ENCODE measurements at places on chromosomes 5 and 9.

- no peak for DNase-seq
Measured at GRCh38 chr9:130770679-130771442, 64.2 kb upstream of the ABL1 start.

GRCh38 chr9:75027187-75028107 is 646 bp downstream of the CARNMT1 start:
- DNase-seq, result no peak

DNA sequence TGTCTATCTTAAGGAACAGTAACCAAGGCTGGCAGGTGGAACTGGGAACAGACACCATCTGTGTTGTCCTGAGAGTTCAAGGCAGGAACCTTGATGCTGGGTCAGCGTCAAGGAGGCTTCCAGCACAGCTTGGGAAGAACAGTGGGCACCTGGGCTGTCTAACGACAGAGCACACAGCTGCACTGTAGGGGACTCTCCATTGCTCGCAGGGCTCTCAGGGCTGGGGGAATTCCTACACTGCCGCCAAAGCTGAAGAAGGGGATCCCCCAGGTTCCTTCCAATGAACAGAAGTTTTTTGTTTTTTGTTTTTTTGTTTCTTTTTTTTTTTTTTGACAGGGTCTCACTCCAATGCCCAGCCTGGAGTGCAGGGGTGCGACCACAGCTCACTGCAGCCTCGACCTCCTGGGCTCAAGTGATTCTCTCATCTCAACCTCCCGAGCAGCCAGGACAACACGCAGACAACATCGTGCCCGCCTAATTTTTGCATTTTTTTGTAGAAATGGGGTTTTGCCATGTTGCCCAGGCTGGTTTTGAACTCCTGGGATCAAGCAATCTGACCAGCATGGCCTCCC is 81.9 kb downstream of the PTPN3 start:
- DNase-seq, result no peak

DNA sequence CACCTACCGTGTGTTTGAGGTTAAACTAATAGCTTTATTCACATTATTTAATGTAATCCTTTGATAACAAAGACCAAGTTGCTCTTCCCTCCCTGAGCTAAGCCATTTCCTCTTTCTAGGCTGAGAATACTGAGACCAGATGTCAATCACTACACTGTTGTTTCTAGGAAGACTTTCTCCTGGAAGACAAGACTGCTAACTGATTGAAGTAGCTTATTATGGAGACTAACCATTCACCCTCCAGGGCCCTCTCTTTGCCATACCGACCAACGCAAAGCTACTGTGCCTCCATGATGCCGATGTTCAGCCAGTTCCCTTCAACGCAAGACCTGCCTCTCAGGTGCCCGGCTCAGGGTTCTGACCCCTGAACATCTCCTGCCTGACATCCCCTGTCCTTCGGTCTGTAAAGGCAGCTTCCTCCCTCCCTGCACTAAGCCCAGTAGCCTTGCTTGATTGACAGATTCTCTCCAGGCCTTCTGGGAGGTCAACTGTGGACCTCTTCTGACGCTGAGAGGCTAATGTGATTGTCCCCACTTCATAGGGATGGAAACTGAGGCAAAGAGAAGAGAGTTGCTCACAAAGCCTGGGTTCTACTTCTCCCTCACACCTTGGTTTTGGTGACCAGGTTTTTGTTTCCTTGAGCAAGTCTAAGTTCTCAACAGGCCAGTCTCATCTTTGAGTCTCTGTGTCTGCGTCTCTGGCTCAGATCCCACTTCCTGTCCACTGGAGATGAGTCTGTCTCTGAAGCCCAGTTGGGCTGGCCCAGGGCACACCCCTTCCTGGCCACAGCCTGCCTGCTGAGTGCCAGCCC is 259.7 kb upstream of the IRX2 start:
- no peak for DNase-seq

DNA sequence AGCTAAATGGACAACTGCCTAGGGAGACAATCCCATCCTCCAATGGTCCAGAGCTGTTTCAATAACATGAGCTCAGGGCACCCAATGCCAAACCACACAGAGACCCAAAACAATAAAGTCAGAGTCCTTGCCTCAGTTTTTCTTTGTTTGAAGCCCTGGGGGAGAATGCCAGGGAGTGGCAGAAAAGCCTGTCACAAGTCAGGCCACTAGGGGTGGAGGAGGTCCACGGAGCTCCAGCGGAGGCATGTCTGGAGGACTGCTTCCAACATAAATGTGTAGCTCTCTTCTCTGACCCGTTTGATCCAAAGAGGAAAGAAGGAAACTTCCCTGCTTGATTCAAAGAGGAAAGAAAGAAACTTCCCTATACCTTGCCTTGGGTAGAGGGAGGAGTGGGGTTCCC is 175.3 kb downstream of the HSPA4 start:
- no peak for DNase-seq

GRCh38 chr5:170896779-170897178 is 35.0 kb downstream of the RANBP17 start:
- DNase-seq, result no peak

GRCh38 chr9:115606838-115607237 is 488.9 kb upstream of the TNC start:
- no peak for DNase-seq

DNA sequence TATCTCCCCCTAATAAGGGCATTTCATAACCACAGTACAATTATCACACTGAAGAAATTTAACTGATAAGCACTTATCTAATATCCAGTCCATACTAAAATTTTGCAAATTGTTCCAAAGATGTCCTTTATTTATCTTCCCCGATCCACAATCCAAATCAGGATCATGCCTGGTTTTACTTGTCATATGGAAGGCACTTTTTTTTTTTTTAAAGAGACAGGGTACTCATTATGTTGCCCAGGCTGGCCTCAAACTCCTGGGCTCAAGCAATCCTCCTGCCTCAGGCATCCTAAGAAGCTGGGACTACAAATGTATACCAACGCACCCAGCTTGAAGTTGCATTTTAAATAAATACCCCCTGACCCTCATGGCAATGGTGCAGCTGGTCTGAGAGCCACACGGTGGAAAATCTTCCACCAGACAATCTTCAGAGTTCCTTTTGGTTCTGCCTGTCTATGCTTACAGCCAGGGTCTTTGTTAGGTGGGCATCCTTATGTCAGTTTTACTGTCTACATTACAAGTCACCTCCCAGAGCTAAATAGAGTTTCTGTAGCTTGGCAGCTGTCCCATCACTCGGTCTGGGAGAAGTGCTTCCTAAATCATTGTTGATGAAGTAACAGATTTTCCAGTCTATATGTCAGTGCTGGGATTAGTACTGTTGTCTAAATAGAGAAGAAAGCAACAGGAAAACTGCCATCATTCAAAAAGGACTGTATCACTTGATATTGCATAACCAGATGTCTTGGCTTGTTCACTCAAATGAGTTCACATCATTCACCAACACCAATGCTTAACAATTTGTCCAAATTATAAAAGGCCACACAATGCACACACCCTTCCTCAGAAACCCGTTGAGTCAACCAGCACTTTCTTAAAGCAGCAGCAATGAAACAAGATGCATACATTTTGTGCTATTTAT is 26.4 kb downstream of the PTPN3 start:
- no peak for DNase-seq

- DNase-seq, result no peak
Measured at GRCh38 chr9:98432960-98433359, 177.5 kb upstream of the TBC1D2 start.

GRCh38 chr5:98940581-98940980 is 11.8 kb upstream of the CHD1 start:
- no peak for DNase-seq

- DNase-seq, result no peak
Measured at GRCh38 chr5:10634050-10634449, 70.2 kb downstream of the ANKRD33B start.

DNA sequence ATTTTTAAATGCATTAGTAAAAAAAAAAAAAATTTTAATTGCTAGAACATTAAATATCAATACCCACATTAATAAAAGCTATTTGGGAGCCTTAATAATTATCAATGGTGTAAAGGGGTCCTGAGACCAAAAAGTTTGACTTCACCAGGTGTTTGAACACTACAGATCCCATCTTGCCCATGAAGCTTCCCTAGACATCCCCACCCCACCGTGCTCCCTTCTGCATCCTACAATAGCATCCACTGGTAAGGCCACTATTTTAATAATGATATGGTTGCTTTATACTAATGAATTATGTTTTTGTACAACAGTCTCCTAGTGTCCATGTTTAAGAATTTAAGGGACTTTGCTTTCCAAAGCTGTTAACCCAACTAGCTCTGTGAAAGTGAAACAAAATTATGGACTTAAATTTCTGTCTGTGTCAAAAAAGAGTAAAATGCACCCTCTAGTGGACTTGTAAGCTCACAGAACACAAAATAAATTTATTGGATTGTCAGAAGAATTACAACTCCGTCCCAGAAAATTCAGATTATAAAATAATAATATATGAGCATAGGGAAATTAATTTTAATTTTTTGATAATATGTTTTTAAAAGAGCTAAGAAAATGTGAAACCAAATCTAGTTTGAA is 76.0 kb downstream of the ARL15 start:
- no peak for DNase-seq

- no peak for DNase-seq
Measured at GRCh38 chr5:131214609-131215227, 44.0 kb downstream of the LYRM7 start.

DNA sequence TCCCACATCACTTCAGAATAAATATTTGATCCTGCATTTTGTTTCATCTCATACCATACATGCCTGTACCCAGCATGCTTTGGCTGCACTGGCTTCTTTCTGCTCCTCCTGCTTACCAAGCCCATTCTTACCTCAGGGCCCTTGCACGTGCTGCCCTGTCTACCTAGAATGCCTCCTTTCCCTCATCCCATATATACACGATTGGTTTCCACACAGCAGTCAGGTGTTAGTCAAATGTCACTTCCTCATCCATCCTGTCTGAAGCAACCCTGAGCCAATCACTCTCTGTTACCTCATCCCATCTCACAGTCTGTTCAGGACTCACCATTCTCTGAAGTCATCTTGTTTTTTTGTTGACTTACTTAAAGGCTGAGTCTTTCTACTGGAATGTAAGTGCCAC is 30.3 kb downstream of the CAST start:
- DNase-seq, result no peak

DNA sequence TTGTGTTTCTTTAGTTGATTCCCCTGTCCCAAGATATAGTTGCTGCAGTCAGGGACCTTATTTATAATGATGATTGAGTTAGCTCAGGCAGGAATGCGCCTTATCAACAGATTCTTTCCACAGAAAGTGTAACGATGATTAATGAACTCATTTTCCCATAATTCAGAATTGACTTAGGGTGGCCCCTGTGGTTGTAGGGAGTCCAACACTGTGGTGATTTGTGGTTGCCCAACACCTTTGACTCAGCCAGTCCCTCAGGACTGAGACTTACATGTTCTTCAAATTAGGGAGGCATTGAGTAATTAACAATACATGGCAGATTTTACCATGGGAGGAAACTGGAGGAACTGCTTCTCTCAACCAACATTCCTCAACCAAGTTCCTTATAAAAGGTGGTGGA is 221.9 kb downstream of the GABRG2 start:
- DNase-seq, result no peak

- DNase-seq, result no peak
Measured at GRCh38 chr9:135746565-135746964, 44.6 kb downstream of the KCNT1 start.

DNA sequence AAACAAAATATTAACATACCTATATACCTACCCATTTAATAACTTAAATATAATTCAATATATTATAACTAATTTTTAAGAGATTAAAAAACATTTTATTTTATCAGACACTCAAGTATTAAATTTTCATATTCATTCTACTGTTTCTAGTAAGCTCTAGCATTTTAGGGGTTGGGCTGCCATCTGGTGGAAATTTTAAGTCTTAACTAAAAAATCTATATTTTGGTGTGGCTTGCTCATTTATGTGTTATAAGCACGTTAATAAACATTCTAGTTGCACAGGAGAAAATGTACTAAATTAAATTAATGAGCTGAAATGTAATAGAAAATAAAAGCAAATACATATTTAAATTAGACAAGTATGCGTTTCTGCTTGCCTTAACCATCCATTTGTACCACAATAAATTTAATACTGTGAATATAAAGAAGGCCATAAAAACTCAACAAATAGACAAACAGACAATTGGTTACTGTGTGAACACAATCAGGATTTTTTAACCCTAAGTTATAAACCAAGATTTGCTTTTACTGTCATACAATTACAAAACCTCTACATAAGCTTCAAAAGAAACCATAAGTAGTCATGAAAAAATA is 1728.3 kb upstream of the CDH9 start:
- DNase-seq, result no peak

DNA sequence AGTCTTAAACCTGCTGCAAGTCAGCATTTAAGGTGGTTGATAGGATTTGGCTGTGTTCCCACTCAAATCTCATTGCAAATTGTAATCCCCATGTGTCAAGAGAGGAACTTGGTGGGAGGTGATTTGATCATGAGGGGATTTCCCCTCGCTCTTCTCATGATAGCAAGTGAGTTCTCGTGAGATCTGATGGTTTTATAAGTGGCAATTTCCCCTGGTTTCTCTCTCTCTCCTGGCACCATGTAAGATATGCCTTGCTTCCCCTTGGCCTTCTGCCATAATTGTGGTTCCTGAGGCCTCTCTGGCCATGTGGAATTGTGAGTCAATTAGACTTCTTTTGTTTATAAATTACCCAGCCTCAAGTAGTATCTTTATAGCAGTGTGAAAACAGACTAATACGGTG is 84.3 kb upstream of the SMC2 start:
- DNase-seq, result no peak

DNA sequence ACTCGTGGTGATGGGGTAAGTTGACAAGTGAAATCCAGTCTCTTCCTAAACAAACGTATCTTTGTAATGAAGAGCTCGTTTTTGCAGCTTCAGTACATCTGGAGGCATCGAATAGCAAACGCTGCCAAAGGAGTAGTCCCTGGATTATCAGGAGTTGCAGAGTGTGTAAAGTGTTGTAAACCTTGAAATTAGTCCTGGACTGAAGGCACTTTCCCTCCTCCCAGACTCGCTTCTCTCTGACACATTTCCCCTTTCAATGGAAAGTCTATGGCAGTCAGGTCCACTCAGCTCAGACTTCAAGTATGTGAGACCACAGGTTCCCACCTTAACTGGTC is 1.5 kb upstream of the PBX3 start:
- DNase-seq, result no peak

- no peak for DNase-seq
Measured at GRCh38 chr5:157741131-157741530, 2.4 kb upstream of the LSM11 start.

- DNase-seq, result no peak
Measured at GRCh38 chr5:1101961-1102713, 9.7 kb downstream of the SLC12A7 start.

- DNase-seq, result no peak
Measured at GRCh38 chr5:150734579-150735384, 24.0 kb downstream of the DCTN4 start.

- DNase-seq, result no peak
Measured at GRCh38 chr9:132150256-132150655, 11.6 kb upstream of the NTNG2 start.

All from T-helper 17 cell (primary cell).